NT2/D1 (cell line): ENCODE measurements at places on chromosomes 1 and 21.

DNA sequence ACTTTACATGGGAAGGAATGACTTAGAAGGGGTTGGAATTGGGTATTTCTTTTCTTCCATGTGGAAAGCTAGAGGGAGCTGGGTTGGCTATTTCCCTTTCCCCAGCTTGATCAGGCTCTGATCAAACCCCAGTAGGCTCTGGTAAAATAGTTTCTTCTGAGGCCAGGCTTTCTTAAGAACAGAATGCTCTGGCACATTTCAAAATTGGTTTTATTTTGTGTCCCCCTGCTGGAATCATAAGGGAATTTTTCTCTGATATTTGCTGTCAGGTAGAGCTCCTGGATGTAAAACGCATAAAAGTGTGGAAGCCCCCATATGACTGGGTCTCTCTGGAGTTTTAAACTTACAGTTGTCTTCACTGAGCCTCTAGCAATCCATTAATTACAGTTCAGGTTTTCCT lies 17.1 kb upstream of the APOBEC4 start:
- DNase-seq: no peak

DNA sequence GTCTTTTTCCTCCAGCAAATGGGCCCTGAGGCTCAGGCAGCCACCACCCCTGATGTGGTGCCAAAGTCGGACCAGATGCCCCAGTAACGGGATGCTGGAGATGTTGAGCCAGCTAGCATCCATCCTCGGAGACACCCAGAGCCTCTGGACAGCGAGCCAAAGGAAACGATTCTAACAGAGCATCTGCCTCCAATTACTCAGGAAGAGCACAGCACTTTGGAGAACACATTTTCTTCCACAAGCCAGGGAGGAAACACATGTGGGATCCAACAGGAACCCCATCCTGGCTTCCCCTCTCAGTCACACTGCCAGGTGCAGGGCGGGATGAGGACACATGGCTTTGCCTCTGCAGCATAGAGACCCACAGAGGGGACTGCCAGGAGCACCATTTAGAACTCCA lies 44.9 kb downstream of the C1orf198 start:
- DNase-seq: no peak

- no peak for DNase-seq
These were observed 45.3 kb downstream of the PDE9A start for GRCh38 chr21:42698733-42699132.

DNA sequence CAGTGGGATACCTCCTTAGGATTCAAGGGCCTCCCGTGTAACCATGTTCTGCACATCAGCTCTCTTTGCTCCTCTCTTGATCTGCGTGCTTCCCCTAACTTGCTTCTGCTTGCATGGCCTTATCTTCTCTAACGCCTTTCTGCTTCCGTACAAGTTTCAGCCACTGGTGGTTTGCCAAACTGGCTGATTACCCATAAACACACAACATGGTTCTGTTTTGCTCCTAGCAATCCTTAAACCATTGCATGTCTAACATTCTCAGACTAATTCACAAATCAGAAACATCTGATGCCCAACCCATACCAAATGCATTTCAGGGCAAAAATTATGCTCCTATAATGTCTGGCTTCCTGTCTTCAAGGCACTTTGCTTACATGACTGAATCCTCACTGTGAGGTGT lies 166.4 kb downstream of the PBX1 start:
- DNase-seq: no peak

DNA sequence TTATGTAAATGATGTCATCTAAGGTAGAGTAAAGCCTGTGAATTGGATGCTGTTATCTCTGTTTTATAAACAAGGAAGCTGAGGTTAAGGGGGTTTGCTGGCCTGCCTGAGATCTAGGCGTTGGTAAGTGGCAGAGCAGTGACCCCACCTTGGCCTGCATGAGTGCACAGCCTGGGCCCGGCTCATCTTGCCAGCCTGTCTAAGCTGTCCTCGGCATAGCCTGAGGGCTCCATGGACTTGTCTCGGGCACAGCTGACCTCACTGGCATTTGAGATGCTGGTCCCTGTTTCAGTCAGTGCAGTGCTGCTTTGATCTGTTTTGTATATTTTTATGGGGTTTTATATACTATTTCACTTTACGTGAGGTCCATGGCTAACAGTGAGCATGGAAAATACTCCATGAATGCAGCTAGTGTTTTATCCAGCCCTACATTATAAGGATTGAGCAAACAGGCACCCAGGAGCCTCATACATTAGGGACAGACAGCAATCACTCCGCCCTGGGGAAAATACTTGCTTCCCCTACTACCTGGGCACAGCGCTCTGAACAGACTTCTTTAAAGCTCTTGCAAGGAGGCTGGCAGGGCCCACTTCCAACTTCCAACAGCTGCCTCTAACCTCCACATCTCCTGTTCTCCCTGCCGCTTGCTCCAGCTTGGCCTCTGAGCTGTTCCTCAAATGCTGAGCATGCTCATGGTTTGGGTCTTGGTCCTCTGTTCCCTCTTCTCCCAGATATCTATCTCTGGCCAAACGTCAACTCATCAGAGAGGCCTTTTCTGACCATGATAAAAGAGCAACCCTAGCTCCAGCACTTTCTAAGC lies 150.6 kb upstream of the HMGB4 start:
- no peak for DNase-seq

GRCh38 chr1:208775841-208776240 lies 531.7 kb upstream of the PLXNA2 start:
- DNase-seq: no peak

GRCh38 chr1:228737601-228738041 lies 2.3 kb downstream of the RHOU start:
- no peak for DNase-seq

DNA sequence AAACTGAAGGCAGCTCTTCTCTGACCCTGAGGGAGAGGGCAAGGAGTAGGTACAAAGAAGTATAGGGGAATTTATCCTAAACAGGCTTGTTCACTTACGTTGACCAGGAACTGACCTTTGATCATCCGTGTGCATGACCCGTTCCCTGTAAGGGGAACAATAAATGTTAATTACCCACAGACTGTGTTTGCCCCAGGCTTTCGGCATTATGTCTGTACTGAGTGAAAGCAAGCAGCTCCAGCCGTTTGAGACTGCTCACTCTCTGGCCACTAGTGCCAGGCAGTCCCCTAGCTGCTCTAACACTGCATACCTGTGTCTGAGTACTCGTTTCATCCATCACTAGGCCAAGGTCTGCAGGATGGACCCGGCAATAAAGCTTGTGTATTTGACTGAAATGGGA lies 1365.3 kb downstream of the NCAM2 start:
- DNase-seq: no peak

DNA sequence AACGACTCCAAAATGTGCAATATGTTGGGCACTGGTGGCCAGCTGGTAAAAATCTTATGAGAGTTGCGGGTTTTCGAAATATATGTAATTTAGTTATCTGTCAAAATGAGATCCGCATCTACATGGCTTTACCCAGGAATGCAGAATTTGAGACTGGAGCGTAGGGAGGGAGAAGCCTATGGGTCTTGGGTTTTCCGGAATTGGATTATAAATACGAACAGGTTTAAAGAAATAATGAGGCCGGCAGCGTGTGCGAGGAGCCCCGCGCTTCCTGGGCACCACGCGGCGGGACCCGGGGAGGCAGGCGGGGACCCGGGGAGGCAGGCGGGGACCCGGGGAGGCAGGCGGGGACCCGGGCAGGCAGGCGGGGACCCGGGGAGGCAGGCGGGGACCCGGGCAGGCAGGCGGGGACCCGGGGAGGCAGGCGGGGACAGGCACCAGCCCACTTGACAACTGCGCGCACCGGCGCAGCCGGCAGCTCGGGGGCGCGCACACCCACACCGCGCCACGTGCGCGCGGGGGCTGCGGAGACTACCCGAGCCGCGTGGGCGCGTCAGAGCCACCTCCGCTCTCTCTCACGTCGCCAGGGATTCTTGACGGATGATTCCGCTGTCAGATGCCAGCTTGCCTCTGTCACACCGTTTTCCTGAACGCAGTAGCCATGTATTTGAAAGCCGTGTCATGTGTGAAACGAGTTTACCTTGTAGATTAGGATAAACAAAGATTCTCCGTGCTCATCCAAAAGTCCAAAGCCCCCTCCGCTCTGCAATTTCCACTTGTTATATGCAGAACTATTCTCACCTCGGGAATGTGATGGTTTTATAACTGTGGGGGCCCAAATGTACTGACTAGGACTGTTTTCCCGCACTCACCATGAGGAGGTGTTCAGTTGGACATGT lies 54.3 kb upstream of the HNRNPU start:
- no peak for DNase-seq

DNA sequence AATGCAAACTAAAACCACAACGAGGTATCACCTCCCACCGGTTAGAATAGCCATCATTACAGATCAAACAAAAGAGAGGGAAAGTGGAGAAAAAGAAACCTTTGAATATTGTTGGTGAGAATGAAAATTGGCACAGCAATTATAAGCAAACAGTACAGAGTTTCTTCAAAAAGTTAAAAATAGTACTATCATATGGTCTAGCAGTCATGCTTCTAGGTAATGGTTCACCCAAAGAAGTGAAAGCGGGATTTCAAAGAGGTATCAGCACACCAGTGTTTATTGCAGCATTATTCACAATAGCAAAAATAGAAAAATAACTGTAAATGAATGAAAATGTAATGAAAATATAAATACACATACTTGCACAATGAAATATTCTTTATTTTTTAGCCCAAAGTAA lies 8.2 kb downstream of the OR2T10 start:
- no peak for DNase-seq

DNA sequence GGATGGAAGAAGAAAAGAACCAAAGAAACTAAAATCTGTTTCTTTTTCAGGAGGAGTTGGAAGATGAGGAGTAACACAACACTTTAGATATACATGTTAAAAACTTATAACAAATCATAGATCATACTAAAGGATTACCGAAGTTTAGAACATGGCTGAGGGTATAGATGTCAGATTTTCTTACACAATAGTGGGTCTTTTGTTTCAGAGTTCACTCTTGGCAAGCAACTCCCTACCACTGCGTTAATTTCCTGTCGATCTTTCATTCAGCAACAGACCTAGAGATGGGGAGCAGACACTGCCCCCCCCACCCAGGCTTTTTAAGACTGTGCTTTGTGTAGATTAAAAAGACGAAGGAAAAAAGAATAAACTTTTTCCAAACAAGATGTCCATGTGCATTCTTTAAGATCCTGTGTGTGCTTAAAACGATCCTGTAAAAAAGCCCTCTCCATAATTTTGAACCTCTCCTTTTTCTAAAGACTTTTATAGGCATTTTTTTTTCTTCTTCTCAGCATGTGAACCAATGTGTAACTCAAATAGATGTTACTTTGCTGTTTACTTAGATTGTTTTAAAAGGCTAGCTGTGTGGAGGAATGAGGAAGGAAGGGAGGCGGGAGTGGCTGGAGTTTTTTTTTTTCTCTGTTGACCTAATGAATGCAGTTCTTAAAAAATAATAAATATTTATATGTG lies 50.4 kb downstream of the NFIA start:
- DNase-seq: no peak

GRCh38 chr1:58067082-58067481 lies 479.4 kb downstream of the OMA1 start:
- no peak for DNase-seq

DNA sequence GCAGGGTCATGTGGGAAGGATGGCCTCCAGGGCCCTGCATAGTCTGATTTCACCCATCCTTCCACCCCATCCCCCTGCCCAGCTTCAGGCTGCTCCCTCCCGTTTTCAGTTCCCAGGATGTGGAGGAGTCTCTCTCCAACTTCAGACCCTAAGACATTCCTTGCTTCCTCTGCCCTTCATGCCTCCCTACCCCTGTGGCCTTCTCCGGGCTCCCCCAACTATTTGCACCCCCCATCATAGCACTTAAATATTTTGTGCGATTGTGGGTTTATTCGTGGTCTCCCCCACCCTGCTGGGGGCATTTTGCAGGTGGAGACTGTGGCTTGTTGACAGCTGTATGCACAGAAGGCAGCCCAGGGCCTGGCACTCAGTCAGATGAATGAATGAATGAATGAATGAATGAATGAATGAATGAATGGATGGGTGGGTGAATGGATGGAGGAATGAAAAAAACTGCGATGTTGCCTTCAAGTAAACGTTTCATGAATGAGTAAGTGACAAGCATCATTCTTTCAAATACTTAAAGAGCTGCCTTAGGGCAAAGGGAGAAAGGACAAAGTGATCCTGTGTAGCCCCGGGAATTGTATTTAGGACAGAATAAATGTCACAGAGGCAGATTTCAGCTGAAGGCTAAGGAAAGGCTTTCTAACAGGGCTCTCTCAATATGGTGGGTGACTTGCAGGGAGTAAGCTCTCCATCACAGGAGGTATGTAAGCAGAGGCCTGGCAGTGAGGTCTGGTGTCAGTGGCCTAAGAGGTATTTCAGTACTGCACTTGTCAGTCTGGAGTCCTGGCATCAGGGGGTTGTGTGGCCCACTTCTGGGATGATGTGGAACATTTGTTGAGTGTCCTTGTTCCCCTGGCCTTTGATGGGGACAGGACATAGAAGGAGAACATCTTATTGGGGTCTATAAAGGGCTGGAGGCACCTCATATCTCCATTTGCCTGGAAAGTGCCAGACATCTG lies 156.4 kb downstream of the PTPRU start:
- DNase-seq: no peak

GRCh38 chr1:159946242-159947187 lies 1.1 kb upstream of the IGSF9 start:
- no peak for DNase-seq

DNA sequence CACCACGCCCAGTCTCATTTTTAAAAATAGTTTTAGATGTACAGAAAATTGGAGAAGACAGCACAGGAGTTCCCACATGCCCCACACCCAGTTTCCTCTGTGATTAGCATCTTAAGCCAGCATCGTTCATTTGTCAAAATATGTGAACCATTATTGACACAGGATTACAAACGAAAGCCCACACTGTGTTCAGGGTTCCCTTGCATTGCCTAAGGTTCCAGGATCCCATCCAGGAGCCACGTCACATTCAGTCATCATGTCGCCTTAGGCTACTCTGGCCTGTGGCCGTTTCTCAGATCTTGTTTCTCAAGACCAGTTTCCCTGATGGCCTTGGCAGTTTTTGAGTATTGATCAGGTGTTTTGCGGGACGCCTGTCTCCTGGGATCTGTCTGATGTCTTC lies 34.7 kb upstream of the TNFRSF1B start:
- DNase-seq: no peak

DNA sequence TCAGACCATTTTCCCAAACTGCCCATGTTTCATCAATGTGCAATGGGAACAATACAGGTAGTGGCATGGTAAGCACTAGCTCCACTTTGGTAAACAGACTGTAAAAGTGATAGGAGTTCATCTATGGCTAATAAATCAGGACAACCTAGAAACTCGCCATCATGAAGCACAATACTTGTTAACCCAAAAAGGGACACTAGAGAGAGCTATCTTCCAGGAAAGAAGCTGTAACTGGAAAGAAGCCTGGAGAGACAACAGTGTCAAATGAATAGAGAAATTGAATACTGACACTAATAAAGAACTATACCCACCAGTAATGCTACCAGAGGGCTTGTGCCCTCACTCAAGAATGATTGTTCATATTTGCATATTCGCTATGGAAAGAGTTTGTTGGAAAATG lies 164.7 kb upstream of the RGS18 start:
- no peak for DNase-seq

- no peak for DNase-seq
These were observed 185.5 kb upstream of the NFIA start for GRCh38 chr1:60896701-60897363.

- DNase-seq: no peak
These were observed 56.8 kb downstream of the ITGB3BP start for GRCh38 chr1:63466181-63466580.
